ENCODE measurements at places on chromosomes 3 and 15.
A peak's percentile ranks its signal among the peaks of the same experiment; 100 is the strongest.

DNA sequence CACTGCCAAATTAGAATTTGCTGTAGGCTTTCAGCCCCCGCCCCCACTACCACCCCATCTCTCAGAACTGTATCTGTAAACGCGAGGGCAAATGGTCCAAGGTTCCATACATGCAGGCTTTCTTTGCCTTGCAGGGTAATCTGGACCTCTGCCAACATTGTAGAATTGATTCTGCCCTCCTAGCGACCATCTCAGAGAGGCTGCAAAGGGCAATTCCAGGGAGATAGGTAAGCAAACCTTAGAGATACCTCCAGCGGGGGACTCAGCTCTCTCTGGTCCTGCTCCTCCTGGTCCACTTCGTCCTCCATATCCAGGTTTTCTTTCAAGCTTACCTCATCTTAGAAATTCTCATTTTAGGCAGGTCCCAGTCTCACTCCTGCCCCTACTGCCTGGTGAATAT, 64.4 kb downstream of the SLMAP start:
- DNase-seq = no peak

- no peak for DNase-seq
Measured at GRCh38 chr3:173938616-173939015, 541.1 kb downstream of the NLGN1 start.

DNA sequence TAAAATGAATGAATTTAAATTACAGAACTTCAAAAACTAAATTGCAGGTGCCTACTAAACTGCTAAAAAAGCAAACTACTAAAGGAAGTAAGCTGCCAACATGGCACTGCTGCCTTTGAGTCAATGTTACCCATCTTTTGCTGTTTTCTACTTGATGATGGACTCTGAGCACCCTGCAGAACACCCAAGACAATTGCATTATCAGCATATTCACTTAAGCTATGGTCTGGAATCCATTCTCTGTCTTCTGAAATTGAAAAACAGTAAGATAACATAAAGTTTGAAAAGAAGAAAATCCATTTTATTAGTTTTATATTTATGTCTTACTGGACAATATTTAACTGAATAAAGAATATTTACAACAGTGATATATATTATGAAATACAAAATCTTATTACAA, 91.4 kb downstream of the ZBBX start:
- no peak for DNase-seq

GRCh38 chr3:107994181-107994580, 96.7 kb downstream of the CD47 start:
- no peak for DNase-seq

GRCh38 chr3:124292329-124292728, 300.4 kb upstream of the ROPN1 start:
- DNase-seq = no peak

- DNase-seq = peak; percentile 42
Measured at GRCh38 chr15:63826528-63826927, 7.2 kb downstream of the HERC1 start.

GRCh38 chr3:39176025-39176714, 16.2 kb downstream of the XIRP1 start:
- DNase-seq = no peak

DNA sequence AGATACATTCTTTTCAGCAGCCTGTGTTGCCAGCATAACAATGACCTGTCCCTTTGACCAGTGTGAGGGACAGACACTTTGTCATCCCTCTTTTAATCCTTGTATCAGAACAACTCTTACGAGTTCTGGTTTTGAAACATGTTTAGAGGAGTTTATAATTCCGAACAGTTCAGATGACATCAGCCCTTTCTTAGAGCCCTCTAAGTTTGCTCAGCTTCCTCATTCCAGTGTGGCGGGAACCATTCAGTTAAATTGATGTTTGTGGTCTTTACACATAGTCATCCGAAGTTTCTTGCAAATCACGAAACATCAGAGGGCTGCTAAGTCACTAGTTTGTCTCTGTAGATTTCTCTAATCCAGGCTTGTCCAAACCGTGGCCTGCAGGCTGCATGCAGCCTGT, 102.5 kb downstream of the AKAP13 start:
- DNase-seq = no peak

- DNase-seq = no peak
Measured at GRCh38 chr3:106533788-106534160, 665.0 kb upstream of the CBLB start.

DNA sequence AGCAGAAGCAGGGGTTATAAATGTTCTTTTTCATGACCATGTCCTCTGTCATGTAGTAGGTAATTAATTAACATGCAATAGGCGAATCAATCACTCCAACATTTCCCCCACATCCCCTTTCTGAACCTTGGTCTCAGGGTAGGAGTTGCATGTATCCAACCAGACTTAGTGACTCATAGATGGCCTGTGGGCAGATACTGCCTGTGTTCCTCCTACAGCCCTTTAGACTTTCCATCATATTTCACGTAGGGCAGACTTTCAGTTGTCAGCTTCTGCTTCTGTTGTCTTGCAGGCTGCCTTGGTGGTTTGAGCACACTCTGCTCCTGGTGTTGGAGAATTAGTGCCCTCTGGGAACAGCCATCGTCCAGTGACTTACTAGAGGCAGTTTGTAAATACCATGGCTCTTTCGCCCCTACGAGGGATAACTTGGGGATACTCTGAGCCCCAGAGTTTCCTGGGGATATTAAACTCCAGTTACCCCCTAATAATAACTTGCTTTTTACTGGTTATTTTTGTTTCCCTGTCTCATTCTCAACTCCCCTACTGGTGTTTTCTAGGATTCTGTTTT, 244.4 kb downstream of the EDEM1 start:
- DNase-seq = no peak

- DNase-seq = no peak
Measured at GRCh38 chr3:187610981-187611511, 59.1 kb downstream of the SST start.

DNA sequence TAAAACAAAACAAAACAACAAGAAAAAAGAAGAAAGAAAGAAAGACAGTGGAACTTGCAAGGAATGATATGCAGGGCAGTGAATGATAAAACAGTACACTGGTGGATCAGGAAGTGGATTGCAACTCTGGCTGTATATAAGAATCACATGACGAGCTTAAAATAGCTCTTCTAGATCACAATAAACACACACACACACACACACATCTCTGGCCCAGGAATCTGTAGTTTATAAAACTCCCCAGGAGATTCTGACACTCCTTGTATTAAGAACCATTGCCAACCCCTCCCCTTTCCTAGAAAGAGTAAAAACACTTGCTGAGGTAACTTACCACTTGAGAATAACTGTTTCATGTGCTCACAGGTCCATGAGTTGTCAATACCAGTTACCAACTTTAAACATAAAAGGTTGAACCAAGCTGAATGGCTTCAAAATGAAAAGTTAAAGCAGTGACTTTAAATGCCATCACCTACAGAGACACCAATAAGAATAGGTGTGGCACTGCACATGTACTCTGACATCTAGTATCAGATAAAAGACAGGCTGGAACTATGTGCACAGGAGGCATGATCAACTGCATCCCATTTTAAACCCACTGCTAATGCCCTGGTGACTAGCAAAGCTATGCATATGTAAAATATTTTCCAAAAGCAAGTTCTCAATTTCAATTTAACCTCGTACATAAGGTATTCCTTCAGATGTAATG, 3.9 kb downstream of the CPOX start:
- no peak for DNase-seq
